ENCODE measurements at places on chromosomes 16 and 17.

DNA sequence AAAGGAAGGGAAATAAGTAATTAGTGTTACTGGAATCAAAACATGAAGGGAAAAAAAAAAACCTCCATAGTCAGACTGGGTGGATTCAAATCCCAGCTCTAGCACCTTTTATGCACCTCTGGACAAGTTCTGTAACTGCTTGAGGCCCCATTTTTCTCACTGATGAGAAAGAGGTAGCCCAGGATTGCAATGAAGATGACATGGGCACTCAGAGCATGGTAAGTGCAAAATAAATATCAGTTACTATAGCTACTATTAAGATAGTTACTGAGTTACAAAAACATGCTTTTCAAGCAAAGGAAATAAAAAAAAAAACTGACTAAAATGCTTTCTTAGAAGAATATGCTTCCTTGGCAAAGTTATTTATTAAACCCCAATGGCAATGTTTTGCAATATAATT, 58.8 kb downstream of the CEP95 start:
- H3K27me3 ChIP-seq, result no peaks in the 10 kb centered on the region
- no peaks in the 10 kb centered on the region for H3K4me1 ChIP-seq
- H3K27ac ChIP-seq, result no peak overlapping the region
- no peaks in the 10 kb centered on the region for H3K36me3 ChIP-seq
- H3K4me3 ChIP-seq, result no peak overlapping the region

- H3K27ac ChIP-seq, result no peak overlapping the region
- no peaks in the 10 kb centered on the region for H3K27me3 ChIP-seq
- H3K4me1 ChIP-seq, result peaks cover 1% of the 10 kb centered on the region
- H3K4me3 ChIP-seq, result no peak overlapping the region
- H3K36me3 ChIP-seq, result no peaks in the 10 kb centered on the region
Measured at GRCh38 chr16:73874324-73874723, 422.3 kb upstream of the PSMD7 start.

- DNase-seq, result no peak
- no peak overlapping the region for H3K27ac ChIP-seq
- H3K4me1 ChIP-seq, result no peaks in the 10 kb centered on the region
- H3K36me3 ChIP-seq, result peaks cover 5% of the 10 kb centered on the region
- H3K27me3 ChIP-seq, result peaks cover 9% of the 10 kb centered on the region
- no peak overlapping the region for H3K4me3 ChIP-seq
Measured at GRCh38 chr17:45997624-45998023, 1.4 kb upstream of the STH start.

DNA sequence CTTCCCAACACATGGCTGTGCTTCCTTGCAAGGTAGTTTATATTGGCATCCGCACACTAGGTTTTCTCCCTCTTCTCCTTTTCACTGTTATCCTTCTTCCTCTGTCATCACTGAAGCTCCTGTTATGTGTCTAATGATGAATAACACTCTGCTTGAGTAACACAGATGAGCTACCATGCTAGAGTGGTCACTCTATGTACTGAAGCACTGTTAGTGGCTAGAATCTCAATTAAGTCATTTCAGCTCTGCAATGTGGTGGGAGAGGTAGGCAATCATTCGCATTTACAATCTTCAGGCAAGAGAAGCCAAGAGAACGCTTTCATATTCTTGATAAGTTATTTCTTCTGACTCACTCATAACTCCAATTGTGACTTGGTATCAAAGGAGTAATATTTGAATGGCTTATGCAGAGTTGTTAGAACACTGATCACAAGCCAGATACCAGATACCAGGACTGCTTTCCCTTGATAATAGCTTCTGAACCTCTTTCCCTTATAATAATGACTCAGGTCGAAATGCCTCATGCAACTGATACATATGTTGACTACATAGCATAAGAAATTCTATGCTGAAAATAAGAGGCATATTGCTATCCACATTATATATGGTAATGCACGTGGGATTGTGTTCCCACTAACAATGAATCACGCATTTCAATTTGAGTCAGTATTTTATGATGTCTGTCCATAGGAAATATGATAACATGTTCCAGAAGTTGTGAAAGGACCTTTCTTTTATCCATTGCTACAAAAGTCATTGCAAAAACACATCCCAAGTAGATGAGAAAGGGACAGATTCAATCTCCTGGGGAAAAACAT, 158.0 kb upstream of the HS3ST3A1 start:
- no peaks in the 10 kb centered on the region for H3K4me1 ChIP-seq
- no peak for DNase-seq
- no peak overlapping the region for H3K4me3 ChIP-seq
- no peak overlapping the region for H3K27ac ChIP-seq

- H3K4me3 ChIP-seq, result no peak overlapping the region
- DNase-seq, result no peak
- H3K36me3 ChIP-seq, result no peaks in the 10 kb centered on the region
Measured at GRCh38 chr17:15233022-15233805, 31.9 kb downstream of the PMP22 start.

GRCh38 chr17:59641799-59642484, 22.2 kb downstream of the CLTC start:
- DNase-seq, result no peak
- H3K36me3 ChIP-seq, result no peaks in the 10 kb centered on the region
- no peak overlapping the region for H3K27ac ChIP-seq
- H3K4me3 ChIP-seq, result no peak overlapping the region
- H3K4me1 ChIP-seq, result peaks cover 17% of the 10 kb centered on the region
- no peaks in the 10 kb centered on the region for H3K27me3 ChIP-seq

- H3K4me3 ChIP-seq, result peak overlapping the region; percentile 84
- peaks cover 4% of the 10 kb centered on the region for H3K4me1 ChIP-seq
- peaks cover 10% of the 10 kb centered on the region for H3K36me3 ChIP-seq
- DNase-seq, result peak; percentile 36
- no peak overlapping the region for H3K27ac ChIP-seq
Measured at GRCh38 chr17:43713494-43714162, 45.0 kb downstream of the SOST start.

- H3K36me3 ChIP-seq, result no peaks in the 10 kb centered on the region
- H3K4me3 ChIP-seq, result no peak overlapping the region
- H3K27me3 ChIP-seq, result peaks cover 6% of the 10 kb centered on the region
- peak; percentile 39 for DNase-seq
- peak overlapping the region; percentile 9 for H3K27ac ChIP-seq
- peaks cover 4% of the 10 kb centered on the region for H3K4me1 ChIP-seq
Measured at GRCh38 chr17:42407289-42407836, 15.7 kb downstream of the CAVIN1 start.

DNA sequence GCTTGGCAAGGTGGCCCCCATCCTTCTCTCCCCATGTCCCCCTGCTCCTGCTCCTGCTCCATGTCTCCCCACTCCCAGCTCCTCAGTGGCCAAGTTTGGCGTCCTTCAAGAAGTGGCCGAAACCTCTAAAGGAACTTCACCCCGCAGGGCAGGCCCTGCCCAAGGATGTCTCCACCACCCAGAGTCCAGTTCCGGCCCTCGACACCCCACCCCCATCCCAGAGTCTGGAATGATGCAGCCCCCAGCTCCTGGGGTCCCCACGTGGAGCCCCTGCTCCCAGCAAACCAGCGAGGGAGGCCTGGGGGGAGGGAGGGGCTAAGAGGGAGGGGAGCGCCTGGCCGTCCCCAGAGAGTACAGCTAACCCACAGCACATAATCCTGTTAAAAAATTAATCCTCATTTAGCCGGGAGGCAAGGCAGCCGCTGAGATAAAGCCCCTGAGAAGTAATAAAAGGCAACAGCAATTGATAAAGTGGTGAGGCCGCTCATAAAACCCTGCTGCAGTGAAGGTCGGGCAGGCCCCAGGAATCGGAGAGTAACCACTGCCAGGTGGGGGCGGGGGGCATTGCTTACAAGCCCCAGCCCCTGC, 9.9 kb upstream of the ENPP7 start:
- peaks cover 8% of the 10 kb centered on the region for H3K27me3 ChIP-seq
- no peak overlapping the region for H3K4me3 ChIP-seq
- no peak overlapping the region for H3K27ac ChIP-seq
- DNase-seq, result no peak
- no peaks in the 10 kb centered on the region for H3K36me3 ChIP-seq

DNA sequence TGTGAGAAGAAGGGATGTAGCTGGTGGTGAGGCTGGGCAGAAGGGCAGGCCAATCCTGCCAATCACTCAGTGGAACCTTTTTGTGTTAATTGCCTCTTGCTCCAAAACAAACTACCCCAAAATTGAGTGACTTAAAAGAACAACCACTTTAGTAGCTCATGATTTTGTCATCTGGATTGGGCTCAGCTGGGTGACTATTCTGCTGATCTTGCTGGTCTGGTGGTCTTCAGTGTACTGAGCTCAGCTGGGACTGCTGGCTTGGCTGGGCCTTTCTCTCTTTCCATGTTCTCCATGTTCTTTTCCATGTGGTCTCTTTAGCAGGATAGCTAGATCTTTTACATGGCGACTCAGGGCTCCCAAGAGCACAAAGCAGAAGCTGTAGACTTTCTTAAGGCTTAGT, 37.7 kb upstream of the SDK2 start:
- H3K4me3 ChIP-seq, result no peak overlapping the region
- no peak for DNase-seq
- no peak overlapping the region for H3K27ac ChIP-seq
- H3K36me3 ChIP-seq, result peaks cover 11% of the 10 kb centered on the region
- no peaks in the 10 kb centered on the region for H3K4me1 ChIP-seq
- peaks cover 7% of the 10 kb centered on the region for H3K27me3 ChIP-seq

GRCh38 chr17:1150863-1151600, 28.7 kb downstream of the ABR start:
- peaks cover 14% of the 10 kb centered on the region for H3K4me1 ChIP-seq
- no peak overlapping the region for H3K4me3 ChIP-seq
- no peaks in the 10 kb centered on the region for H3K36me3 ChIP-seq
- H3K27me3 ChIP-seq, result peaks cover 7% of the 10 kb centered on the region

DNA sequence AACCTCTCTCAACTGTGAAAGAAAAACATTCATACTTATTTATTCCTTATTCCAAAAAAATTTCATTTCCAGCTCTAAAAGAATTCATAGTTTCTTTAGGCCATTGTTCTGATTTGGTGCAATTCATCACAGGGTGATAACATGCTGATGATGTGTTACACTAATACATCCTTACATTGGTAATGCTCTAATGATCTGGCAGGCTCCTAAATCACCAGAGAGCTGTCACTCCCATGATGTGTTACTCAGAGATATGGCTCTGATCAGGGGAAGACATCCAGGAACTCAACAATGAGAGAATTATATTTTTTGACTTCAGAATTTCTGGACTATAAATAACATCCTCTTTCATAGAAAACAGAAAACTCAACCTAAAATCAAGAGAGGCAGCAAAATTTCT, 209.3 kb downstream of the CHD9NB start:
- no peak overlapping the region for H3K27ac ChIP-seq
- H3K4me1 ChIP-seq, result no peaks in the 10 kb centered on the region
- no peak for DNase-seq
- no peaks in the 10 kb centered on the region for H3K27me3 ChIP-seq
- peaks cover 5% of the 10 kb centered on the region for H3K36me3 ChIP-seq
- no peak overlapping the region for H3K4me3 ChIP-seq

DNA sequence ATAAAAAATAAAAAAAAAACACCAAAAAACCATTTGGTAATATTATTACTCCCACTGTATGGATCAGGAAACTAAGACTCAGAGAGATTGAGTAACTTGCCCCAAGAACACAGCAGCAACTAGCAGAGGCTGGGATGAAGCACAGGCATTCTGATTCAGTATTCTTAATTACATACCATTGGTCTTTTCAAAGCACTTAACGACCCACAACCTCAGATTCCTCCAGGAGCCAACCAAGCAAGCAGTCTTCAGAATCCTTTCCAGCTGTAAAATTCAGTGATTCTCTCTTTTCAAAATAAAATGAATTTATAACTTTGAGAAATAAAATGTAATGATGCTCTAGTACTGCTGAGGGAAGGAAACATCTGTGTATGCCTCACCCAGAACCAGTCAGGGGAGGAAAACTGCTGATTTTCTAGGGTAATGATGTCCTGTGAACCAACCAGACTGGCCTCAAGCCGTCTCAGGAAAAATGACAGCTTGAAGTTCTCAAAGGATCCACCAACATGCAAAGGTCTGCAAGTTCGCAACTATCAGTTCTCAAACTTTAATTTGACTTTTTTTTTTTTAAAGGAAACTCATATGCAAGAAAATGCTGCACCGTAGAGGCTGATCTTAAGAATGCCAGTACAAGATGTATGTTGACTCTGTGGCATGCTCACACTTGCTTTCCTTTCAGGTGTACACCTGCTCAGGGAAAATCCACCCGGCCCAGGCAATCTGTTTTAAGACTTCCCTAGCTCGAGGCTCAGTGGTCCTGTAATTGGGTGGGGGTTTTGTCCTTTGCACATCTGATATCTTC, 9.0 kb downstream of the CUEDC1 start:
- H3K27me3 ChIP-seq, result peaks cover 3% of the 10 kb centered on the region
- H3K4me1 ChIP-seq, result peaks cover 24% of the 10 kb centered on the region
- no peak for DNase-seq
- H3K4me3 ChIP-seq, result no peak overlapping the region

DNA sequence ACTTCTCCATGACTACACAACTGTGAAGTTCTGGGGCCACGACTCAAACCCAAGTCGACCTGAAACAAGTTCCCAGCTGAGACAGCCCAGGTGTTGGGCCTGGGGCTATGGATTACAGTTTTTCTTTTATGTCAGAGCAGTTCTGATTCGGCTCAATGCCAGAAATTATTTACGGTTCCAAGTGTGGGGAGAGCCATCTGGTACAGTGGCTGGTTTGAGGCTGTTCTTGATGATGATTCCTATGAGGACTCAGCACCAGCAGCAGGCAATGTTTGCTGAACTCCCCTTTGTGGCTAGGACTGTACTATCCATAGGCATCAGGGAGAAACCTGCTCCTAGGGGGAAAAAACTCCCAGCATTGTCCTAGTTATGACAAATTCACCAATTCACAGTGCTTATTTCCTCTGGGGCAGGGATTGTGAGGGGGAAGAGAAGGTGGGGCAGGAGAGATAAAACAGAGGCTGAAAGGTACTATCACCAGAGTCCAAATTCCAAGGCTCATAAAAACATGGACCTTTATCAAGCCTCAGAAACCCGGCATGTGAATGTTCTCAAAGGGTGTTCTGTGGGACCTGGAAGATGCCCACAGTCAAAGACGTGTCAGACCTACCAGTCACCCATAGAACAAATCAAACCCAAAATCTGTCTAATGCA, 18.2 kb upstream of the CMTM4 start:
- no peak for DNase-seq
- peaks cover 4% of the 10 kb centered on the region for H3K36me3 ChIP-seq

GRCh38 chr17:44043272-44043696, 23.2 kb downstream of the LSM12 start:
- H3K4me3 ChIP-seq, result no peak overlapping the region
- H3K4me1 ChIP-seq, result peaks cover 21% of the 10 kb centered on the region
- DNase-seq, result no peak
- no peak overlapping the region for H3K27ac ChIP-seq
- peaks cover 3% of the 10 kb centered on the region for H3K27me3 ChIP-seq
- no peaks in the 10 kb centered on the region for H3K36me3 ChIP-seq

DNA sequence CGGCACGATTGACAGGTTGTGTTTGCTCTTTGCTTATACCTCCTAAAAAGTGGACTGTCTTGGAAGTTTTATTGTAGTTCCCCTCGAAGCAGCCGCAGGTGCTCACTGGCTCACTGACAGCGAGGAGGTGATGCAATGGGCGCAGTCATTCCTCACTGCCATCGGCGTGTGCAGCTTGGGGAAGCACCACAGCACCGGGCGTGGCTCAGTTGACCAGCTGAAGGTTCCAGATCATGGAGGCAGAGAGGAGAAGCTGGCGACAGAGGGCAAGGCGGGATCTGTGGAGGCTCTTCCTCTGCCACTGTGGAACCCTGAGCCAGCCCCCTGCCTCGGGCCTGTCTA, 72.1 kb upstream of the TNRC6C start:
- no peaks in the 10 kb centered on the region for H3K36me3 ChIP-seq
- H3K27ac ChIP-seq, result peak overlapping the region; percentile 17
- H3K27me3 ChIP-seq, result peaks cover 5% of the 10 kb centered on the region
- peak; percentile 13 for DNase-seq
- no peak overlapping the region for H3K4me3 ChIP-seq
- H3K4me1 ChIP-seq, result peaks cover 40% of the 10 kb centered on the region

- no peak overlapping the region for H3K4me3 ChIP-seq
- peak; percentile 69 for DNase-seq
- H3K4me1 ChIP-seq, result peaks cover 29% of the 10 kb centered on the region
Measured at GRCh38 chr16:84284154-84284722, 10.4 kb upstream of the WFDC1 start.
